ENCODE measurements at places on chromosomes 11 and 22.

- no peak for DNase-seq
Observed at GRCh38 chr11:27507557-27508322, 1.2 kb upstream of the LIN7C start.

- no peak for DNase-seq
Observed at GRCh38 chr11:15346907-15347306, 232.2 kb downstream of the INSC start.

- DNase-seq = no peak
Observed at GRCh38 chr11:73632996-73633395, 13.4 kb upstream of the PLEKHB1 start.

- no peak for DNase-seq
Observed at GRCh38 chr22:26536762-26537134, 24.5 kb upstream of the TFIP11 start.

DNA sequence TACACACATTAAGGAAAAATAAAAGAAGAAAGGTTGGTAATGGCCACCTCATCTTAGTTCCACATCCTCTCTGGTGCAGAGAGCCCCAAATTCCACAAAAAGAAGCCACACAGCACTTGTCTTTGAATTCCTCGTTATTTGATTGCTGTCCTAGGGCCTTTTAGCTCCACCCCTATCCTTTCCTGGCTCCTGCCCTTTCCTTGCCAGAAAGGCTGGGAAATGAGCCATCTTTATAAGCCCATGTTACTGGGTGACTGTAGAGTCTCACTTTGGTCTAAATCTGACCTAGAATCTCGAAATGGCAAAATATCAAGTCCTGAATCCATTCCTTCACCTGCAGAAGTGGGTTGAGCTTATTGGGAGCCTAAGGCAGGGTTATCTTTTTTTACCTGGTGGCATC lies 4.3 kb upstream of the TMEM132A start:
- no peak for DNase-seq

- DNase-seq = no peak
Observed at GRCh38 chr11:65826984-65827735, 6.6 kb upstream of the SNX32 start.

DNA sequence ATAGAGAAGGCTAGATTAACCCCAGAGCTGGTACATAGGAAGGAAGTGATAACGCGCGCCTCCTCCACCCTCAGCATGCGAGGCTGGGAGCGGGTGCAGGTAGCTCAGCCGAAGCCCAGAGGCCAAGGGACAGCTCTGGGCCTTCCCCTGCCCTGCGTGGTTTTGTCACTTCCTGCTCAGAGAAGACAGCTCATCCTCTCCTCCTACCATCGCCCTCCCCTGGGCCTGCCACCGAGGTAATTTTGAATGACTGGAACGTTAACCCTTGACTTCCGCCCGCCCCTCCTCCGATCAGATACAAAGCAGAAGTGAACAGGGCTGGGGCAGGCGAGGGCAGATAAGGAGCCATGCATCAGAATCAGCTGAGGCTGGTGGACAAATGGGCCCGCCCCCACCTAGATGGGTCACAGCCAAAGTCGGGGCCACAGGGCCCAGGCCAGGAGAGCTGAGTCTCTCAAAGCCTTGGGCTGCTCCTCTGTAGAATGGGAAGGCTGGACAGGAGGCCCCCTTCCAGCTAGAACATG lies 1.6 kb downstream of the RAC2 start:
- peak; percentile 90 for DNase-seq

GRCh38 chr22:42977569-42977968 lies 37.4 kb downstream of the PACSIN2 start:
- no peak for DNase-seq

DNA sequence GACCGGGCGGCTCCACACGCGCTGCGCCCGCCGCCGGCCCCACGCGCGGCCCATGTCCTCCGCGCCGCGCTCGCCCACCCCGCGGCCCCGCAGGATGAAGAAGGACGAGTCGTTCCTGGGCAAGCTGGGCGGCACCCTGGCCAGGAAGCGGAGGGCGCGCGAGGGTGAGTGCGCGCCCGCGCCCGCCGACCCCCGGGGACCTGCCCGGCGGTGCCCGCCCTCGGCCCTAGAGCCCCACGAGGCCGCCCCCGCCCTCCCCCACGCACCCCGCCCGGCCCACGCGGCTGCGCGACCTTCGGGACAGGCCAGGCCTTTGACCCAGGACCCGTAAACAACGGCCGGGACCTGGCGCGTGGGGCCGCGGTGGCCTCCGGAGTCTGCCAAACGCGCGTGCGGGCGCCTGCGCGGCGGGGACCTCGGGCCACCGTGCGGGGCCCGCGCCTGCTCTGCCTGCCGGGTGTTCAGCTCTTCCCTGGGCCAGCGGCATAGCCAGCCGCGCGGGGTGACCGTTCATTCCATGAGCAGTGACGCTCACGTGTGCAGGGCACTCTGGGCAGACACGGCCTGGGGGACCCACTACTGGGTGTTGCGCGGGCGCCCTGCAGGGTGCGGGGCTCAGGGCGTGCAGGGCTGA lies at the start of gene PARVB:
PARVB (plus strand) TSS at position 15 of the 634 bp plus-strand sequence; CDS start at position 53, 38 bp downstream.
- DNase-seq = peak; percentile 9

GRCh38 chr11:72970557-72971118 lies 156.4 kb downstream of the ATG16L2 start:
- no peak for DNase-seq

- DNase-seq = no peak
Observed at GRCh38 chr22:36891646-36892045, 21.8 kb upstream of the CSF2RB start.

- DNase-seq = peak; percentile 55
Observed at GRCh38 chr11:47523490-47524225, 29.3 kb downstream of the CELF1 start.

- DNase-seq = no peak
Observed at GRCh38 chr22:41048791-41049717, 43.3 kb upstream of the EP300 start.

GRCh38 chr11:74877132-74877531 lies 71.8 kb downstream of the XRRA1 start:
- no peak for DNase-seq

GRCh38 chr11:6320411-6321155 lies at the start of gene CAVIN3:
Gene CAVIN3, minus strand, starts transcription at chr11:6320501. Its CDS starts 25 bp downstream, at chr11:6320476.
- DNase-seq = no peak

DNA sequence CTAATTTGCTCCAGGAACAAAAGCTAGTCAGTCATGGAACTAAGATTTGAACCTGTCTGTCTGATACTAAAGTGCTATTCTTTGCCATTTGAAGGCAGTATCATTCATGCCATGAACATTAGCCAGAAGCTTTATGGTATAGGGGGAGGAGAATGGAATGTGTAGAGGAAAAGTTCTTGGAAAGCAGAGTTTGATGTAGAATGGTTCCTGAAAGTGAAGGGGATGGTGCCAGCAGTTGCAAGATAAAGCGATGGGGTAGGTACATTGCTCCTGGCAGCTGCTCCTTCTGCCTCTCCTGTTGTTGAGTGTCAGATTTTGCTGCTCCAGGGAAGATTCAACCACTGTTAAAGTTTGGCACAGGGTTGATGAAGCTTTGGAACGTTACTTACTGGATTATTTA lies 53.4 kb downstream of the ARHGAP42 start:
- no peak for DNase-seq

GRCh38 chr22:32652645-32653270 lies 148.7 kb upstream of the TIMP3 start:
- DNase-seq = no peak

DNA sequence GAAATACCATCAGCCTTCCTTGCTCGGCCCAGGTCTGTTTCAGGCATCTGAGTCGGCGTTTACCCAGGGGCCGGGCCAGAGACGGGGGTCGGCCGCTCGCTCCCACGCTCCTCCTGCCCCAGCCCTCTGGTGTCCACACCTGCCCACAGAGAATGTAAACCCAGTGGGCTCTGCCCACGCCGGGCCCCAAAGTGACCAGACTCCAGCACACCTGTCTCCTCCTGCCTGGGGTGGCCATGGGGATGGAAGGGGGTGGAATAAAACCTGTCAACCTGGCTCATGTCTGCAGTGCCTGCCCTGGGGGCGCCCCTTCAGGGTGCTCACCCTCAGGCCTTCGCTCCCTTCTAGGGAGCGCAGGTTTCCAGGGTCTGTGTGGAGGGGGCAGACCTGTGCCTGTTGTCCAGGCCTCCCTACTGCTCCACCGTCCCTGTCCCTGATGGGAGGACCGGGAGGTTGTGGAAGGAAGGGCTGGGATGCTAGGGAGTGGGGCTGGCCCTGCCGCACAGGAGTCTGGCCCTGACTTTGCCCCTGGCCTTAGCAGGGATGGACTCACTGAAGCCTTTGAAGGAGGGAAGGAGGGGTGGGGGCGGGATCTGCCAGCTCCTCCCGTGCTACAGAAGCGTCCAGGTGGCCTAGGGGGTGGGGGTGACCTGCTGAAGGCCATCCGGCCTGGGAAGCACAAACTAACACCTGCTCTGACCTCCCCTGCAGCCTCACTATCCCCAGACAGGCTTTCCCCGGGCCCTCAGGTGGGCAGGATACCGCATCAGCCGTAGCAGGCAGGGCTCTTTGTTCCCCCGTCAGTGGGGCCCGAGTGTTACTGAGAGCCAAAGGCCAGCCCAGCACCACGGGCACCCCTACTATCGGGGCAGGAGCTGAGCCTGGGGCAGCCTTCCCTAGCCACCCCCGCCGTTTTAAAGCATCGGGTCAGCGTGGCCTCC lies 14.7 kb upstream of the ARHGAP8 start:
- DNase-seq = no peak

DNA sequence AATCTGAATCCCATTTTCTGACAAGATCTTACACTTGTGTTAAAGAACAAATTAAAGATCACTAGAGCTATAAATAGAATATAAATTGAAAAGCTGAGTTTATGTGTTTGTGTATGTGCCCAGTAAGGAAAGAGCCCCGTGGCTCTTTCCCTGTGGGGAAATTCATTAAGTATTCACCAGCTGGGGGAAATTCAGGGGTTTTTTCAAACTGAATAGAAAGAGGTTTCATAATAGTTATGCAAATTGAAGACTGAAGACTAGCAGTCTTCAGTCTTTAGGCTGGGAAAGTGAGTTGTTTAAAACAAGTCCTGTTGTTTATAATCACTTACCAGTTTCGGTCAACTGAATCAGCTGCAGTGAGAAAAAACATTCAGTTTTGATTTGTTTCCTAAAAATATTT lies 11.3 kb upstream of the MS4A7 start:
- DNase-seq = no peak

Data from CD4-positive, alpha-beta memory T cell (primary cell).